Fibroblast of skin of left quadriceps (primary cell): ENCODE measurements at places on chromosomes 13 and 19.

DNA sequence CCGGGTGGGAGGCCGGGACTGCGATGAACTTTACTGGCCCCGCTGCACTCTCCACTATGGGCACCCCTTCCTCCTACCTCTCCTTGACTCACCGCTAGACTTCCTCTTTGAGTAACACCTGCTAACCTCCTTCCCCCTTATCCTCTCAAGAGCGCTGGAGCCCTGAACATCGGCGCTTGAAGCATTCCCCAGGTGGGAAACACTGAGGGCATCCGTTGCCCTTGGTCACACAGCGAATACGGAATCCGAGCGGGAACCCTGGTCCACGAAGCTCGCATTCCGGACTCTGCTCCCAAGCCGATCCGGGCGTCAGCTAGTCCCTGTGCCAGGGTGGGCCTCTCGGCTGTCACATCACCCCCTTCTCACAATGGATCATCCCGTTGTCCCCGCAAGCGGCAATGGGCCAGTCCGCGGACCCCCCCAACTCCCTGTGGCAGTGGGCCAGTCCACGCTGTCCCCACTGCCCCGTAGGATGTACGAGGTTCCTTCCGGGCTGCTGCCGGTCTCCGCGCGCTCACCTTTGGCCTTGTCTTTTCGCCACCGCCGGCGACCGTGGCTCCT lies 4.2 kb downstream of the LIPE start:
- no peak for DNase-seq

DNA sequence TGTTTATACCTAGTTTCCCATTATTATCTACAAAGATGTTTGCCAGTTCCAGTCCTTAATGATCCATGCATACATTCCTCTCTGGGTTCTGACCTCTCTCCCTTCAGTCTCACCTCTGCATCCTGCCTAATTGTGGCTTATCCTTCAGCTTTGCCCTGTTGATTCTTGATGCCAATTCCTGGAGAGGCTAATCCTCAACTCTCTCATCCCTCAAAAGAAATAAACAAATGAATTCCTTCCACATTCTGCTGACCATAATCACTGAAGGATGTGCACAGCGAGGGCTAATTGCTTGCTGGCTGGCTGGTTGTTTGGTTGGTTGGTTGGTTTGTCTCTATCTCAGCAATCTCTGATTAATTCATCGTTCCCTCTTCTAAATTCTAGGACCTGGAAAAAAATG lies 113.8 kb downstream of the IRS2 start:
- DNase-seq, result peak; percentile 30

- peak; percentile 14 for DNase-seq
These were observed 755 bp upstream of the RAB3A start for GRCh38 chr19:18204394-18205199.

DNA sequence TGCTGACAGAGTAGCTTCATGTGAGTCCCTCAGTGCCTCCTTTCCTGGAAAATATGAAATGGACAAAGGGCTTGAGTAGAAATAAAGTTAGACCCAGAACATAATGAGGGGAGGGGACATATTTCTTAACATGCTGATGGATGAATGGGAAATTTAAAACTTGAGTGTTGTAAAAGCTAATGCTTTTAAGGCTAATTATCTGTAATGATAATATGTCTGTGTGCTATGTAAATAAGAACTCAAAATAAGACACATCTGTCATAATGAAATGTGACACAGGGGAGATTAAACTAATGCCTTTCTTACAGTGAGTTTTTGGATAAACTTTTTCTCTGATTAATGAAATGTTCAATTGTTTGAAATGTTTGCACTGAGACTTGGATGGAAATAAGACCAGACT lies 65.8 kb upstream of the RFXAP start:
- DNase-seq, result no peak

DNA sequence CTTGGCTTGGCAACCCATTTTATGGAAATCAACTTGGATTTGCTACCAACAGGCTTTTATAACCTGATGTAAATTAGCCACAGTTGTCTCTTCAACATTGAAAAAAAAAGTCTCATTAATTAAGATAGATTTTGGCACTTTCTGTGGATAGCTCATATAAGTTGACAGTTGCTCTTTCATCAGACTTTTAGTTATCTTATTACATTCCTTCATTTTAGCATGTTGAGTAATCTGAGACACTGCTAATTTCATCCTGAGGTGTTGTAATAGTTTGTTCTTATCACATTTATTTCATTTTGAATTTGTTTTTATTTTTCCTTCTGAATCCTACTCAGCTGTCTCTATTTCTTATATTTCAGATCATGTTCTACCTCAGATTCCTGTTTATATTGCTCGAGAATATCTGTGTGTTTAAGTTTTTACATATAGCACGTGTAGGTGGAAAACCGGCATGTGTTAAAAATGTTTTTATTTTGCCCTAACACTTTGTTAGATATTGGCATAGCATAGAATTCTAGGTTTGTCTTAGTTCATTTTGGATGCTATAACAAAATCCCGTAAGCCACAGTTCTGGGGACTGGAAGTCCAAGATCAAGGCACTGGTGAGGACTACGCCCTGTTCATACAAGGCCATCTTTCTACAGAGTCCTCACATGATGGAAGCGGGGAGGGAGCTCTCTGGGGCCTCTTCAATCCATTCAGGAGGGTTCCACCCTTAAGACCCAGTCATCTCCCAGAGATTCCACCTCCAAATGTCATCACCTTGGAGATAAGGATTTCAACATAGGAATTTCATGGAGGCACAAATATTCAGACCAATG lies 239.4 kb downstream of the COL4A1 start:
- DNase-seq, result no peak

- no peak for DNase-seq
These were observed 2.8 kb upstream of the CEACAM5 start for GRCh38 chr19:41705393-41706174.

GRCh38 chr19:2675892-2676291 lies 26.6 kb downstream of the GNG7 start:
- no peak for DNase-seq

GRCh38 chr19:4061178-4061682 lies 5.5 kb downstream of the ZBTB7A start:
- DNase-seq, result no peak

- no peak for DNase-seq
These were observed 2.7 kb upstream of the HPN start for GRCh38 chr19:35038623-35039512.

DNA sequence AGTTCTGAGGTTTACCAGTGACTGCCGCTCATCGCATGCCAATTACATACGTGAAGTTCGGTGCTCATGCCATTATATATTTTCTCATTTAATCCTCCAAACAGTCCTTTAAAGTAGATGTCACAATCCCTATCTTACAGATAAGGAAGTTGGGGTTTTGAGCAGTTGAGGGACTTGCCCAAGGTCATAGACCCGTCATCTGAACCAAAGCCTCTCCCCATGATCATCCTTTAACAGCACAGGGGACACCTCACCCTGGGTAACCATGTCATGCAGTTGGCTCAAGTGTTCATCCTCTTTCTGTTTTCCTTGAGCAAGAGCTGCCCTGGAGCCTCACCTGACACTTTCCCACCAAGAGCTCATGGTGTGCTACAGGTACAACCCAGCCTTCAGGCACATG lies 69.1 kb downstream of the HSPH1 start:
- DNase-seq, result no peak

DNA sequence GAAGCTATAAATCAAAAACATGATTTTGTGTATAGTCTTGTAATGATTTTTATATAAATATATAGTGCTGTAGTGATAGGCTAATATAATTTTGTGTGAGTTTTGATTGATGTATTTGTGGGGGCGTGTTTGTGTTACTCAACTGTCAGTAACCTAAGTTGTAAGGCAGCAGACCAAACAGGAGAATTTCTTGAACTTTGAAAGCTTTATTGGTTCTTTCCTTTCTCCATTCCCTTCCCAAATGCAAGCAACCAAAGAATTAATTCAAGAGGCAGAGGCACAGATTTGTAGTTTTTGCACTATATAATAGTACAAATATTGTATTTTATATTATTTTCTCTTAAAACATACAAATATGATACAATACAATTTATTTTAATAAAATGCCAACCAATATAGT lies 109.6 kb downstream of the FLT1 start:
- DNase-seq, result no peak

GRCh38 chr13:98315466-98315865 lies 138.4 kb upstream of the RNF113B start:
- DNase-seq, result peak; percentile 40

GRCh38 chr13:33232883-33233282 lies 52.7 kb downstream of the STARD13 start:
- DNase-seq, result no peak

- peak; percentile 70 for DNase-seq
These were observed 96.9 kb downstream of the WDFY2 start for GRCh38 chr13:51681037-51681678.

GRCh38 chr19:16333001-16333586 lies 8.5 kb downstream of the KLF2 start:
- no peak for DNase-seq

DNA sequence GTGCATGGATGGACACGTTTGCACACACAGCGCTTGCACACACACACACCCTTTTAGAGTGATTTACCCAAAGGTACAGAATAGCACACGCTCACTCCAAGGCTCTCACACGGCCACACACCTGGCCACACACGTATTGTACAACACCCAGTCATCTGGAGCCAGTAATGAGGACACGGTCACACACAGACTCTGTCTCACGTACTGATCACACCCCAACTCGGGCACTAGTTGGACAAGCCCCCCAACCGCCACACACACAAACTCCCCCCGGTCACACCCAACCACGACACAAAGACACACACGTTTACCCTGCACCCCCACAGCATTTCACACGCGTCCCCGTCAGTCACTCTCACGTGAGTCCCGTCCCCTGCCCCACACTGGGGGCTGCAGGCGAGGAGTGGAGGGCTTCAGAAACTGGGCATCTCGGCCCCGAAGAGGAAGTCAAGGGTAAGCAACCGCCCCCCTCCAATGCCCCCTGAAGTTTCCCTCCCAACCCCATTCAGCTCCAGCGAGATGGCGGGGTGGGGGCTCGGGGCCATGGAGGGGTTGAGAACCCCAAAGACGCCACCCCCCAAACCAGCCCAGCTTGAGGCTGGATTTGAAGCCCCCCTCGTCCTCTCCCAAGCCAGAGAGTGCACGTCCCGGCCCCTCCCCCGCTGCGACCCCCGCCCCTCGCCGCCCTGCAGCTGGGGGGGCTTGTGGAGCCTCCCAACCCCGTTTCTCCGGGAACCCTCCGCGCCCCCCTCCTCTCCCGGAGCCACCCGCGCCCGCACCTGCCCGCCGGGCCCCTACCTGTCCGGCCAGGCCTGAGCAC lies 599 bp downstream of the OLFM2 start:
- DNase-seq, result no peak

DNA sequence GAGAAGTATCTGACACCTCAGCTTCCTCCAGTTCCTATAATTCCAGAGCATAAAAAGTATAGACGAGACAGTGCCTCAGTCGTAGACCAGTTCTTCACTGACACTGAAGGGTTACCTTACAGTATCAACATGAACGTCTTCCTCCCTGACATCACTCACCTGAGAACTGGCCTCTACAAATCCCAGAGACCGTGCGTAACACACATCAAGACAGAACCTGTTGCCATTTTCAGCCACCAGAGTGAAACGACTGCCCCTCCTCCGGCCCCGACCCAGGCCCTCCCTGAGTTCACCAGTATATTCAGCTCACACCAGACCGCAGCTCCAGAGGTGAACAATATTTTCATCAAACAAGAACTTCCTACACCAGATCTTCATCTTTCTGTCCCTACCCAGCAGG lies 3.1 kb downstream of the KLF5 start:
- DNase-seq, result no peak

- DNase-seq, result no peak
These were observed 9.4 kb downstream of the SAMD4B start for GRCh38 chr19:39351537-39352064.

GRCh38 chr19:53109527-53109926 lies 6.3 kb upstream of the ZNF160 start:
- DNase-seq, result no peak

GRCh38 chr13:34899888-34900287 lies 42.2 kb upstream of the NBEA start:
- DNase-seq, result no peak

- no peak for DNase-seq
These were observed 229.2 kb upstream of the ARGLU1 start for GRCh38 chr13:106797081-106797640.

GRCh38 chr19:3359919-3360420 lies 6.4 kb upstream of the NFIC start:
- no peak for DNase-seq
